ENCODE measurements at places on chromosomes 7 and 10.

GRCh38 chr7:34011696-34012095, 106.4 kb downstream of the BMPER start:
- no peak for DNase-seq

DNA sequence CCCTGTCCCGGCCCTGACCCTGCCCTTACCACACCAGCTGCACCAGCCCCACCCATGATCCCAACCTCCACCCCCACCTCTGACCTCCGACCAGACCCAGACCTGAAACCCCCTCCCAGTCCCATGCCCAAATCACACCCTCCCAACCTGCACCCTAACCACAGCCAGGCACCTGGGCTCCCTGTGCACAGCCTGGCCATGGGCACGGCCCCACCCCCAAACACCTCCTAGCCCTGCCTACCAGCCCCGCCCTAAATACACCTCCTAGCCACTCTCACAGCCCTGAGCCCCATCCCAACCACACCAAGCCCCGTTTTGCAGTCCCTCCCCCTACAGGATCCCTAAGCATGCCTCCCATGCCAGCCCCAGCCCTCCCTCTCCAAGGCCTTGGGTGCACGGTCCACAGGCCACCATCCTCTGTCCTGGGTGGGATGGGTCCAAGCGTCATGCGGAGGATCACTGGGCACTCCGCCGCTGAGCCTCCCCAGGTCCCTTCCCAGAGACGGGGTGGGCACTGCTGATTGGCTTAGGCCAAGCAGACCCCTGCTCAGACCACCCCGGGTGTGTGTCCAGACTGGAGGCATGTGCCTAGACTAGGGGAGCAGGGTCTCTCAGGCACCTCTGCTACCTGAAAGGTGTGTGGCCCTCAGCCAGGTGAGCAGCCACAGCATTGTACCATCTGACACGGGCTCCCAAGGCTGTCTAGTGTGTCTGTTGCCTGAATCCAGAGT, 30.1 kb downstream of the INSIG1 start:
- no peak for DNase-seq

DNA sequence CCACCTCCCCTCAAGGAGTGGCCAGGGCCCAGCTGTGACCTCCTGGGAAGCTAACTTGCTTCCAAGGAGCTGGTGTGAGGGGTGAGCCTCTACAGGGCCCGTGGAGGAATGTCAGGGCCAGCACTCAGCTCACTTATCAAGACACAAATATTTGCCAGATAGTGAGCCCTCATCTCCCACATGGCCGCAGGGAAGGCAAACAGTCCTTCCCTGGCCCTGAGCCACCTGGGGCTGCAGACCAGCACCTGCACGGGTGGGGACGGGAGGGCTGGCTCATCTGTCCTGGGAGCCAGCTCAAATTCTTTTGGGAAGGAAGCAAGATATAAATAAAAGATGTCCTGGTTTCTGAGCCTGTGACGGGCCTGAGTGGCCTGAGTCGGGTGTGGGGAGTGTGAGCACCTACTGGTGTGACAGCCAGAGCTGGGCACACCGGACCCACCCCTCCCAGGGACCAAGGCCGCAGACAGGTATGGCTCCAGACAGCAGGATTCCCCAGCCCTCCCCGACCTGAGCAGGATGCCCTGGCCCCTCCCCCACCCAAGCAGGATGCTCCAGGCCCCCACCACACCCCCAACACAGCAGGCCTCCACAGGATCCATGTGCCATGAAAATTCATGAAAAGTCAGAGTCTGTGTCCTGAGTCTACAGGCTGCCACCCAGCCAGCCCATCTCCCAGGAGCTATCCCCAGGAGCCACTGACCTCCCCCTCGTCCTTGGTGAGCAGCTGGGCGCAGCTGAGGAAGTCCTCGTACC, 148.0 kb downstream of the MAPK8 start:
- DNase-seq: no peak

DNA sequence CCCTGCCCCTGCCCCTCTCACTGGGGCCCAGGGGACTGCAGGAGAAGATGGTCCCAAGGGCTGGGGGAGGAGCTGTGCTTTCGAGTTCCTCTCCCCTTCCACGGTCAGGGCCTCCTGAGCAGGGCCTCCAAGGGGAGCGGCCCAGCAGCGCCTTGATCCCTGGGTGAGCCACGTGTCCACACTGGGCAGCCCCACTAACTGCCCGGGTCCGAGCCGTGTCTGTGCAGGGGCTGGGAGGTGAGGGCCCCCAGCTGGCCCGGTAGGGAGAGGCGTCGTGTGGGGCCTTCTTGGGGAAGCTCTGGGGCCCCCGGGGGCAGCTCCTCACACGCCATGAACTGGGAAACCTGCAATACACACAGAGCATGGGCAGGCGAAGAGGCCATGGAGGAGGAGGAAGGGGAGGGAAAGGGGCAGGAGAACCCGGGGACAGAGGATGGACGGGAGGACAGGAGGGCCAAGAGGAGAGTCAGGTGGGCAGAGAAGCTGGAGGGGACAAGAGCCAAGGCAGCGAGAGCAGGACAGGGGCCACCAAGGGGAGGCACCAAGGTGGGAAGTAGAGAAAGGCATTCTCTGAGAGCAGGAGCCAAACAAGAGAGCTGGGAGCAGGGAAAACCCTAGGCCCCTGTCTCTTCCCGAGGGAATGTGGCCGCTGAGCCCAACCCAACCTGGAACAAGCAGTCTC, 32.8 kb downstream of the KCNH2 start:
- no peak for DNase-seq

- peak; percentile 88 for DNase-seq
Observed at GRCh38 chr10:97648562-97649404, 8.3 kb downstream of the PI4K2A start.

DNA sequence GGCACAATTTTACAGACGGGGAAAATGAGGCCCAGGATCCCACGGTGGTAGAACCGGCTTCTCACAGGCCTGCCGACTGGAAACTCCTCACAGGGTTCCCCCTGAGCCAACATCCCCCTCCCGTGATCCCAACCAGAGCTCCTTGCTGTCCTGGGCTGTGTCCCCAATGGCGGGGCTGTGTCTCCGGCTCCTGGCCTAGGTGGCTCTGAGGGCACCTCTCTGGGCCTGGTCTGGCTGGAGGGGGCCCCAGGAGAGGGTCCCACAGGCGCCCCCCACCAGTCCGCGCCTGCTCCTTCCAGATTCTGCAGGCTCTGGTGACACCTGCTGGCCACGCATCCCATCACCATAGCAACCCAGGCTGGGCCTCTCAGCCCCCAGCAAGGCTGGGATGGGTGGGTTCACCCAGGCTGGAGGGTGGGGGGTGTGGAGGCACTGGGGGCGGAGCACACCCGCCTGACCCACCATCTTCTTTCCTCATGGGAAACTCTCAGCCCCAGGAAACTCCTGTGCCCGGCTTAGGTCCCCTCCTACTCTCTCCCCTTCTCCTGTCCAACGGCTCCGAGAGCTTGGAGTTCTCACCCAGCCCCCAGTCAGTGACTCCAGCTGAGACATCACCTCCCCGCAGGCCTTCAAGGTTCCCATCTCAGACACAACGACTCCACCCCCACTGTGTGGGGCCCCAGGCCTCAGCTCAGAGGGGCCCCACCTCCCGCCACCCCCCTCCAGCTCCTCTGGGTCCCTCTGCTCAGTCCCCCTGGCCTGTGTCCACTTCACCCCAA, 27.1 kb upstream of the TNRC18 start:
- no peak for DNase-seq

GRCh38 chr7:36615852-36616540, 108.3 kb downstream of the AOAH start:
- no peak for DNase-seq

GRCh38 chr7:24609570-24609969, 36.3 kb downstream of the PALS2 start:
- no peak for DNase-seq

DNA sequence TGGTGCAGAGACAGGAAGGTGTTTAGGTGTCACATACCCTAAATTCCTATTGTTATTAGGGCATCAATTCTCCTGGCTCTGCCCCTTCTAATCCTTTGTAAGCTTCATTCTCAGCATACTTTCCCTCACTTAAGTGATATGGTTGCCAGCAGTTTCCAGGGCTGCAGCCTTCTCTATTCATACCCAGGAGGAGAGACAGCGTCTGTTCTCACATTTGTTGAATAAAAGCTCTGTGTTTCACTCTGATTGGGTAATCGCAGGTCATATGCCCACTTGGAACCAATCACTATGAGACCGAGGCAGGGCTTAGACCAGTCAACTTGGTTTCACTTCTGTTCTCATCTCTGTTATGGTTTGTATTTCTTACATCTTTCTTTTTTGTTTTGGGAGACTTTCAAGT, 109.6 kb upstream of the MTPN start:
- DNase-seq: peak; percentile 76

DNA sequence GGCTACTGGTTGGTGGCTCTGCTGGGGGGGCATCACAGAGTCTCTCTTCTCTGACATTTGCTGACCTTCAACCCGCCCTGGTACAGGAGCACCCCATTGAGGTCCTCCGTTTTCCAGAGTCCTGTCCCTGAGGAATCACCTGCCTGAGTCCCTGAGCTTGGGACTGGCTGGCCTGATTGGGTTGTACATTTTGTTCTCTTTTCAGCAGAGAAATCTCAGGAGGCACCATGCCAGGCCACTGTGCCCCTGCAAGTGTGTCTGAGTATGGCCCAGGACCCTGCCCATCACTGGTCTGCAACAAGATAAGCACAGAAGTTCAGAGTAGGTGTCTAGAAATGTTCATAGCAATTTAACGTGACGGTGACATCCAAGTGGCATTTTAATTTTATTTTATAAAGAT, 131.2 kb downstream of the CUX1 start:
- no peak for DNase-seq

DNA sequence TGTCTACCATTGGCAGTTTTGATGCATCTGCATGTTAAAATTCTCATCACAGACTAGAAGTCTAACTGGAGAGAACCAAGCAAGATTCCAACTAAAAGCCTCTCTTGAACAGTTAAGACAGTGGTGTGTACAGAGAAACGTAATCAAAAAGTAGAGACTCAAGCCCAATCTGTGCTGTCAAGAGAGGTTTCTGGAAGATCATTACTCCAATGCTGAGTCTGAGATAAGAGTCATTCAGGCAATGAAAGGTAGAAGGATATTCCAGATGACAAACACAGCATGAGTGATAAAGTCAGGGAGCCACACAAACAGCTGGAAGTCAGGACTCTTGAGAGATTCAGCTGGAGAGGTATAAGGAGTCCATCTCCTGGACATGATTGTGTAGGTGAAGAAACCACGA, 48.7 kb downstream of the IQUB start:
- DNase-seq: no peak

- no peak for DNase-seq
Observed at GRCh38 chr10:79336739-79337138, 10.5 kb upstream of the PPIF start.

- no peak for DNase-seq
Observed at GRCh38 chr10:45424668-45425404, 50.8 kb downstream of the ALOX5 start.

GRCh38 chr7:90411510-90411909, 8.2 kb downstream of the CLDN12 start:
- peak; percentile 87 for DNase-seq

- DNase-seq: no peak
Observed at GRCh38 chr10:89954787-89955566, 253.6 kb downstream of the KIF20B start.

- DNase-seq: no peak
Observed at GRCh38 chr7:96949766-96950165, 55.6 kb upstream of the DLX6 start.

DNA sequence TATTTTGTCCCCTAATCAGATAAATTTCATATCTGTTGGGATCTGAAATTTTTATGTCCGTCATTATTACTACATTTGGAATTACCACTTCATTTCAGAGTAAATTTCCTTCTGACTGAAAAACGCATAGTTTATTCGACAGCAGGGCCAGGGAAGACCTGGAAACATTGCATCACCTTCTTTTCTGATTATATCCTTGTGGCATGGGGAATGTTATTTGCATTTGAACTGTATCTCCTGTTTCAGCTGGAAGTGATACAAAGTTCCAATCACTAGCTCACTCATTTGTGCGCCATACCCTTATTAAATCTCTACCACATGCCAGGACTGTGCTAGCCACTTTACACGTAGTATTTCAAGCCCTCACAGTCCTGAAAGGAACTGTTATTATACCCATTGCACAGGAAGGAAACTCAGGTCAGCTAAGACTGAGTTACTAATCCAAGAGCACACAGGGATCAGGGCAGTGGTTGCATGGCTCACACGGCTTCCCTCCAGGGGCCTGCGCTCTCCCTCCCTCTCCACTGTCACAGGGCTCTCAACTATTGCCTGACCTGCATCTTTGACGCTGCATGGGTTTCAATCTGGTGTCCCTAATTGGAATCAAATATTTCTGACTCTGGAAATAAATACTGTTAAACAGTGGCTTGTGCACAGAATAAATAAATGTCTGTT, 84.4 kb upstream of the NANOS1 start:
- no peak for DNase-seq

DNA sequence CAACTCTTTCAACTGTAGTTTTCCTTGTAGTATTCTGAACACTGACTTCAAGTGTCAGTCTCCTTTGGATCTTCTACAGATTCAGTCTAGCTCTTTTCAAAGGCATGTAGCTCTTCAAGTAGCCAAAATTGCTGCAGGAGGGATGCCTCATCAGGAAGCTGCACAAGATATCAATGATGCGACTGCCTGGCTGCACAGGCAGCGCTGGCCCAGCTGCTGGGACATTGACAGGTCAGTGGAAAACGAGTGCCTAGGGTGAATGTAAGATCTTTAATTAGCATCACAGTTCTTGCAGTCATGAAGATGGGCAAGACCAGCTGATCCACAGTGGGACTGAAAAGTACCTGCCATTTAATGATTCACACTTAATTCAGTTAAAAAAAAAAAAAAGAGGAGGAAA, 167.6 kb downstream of the ANK3 start:
- no peak for DNase-seq

DNA sequence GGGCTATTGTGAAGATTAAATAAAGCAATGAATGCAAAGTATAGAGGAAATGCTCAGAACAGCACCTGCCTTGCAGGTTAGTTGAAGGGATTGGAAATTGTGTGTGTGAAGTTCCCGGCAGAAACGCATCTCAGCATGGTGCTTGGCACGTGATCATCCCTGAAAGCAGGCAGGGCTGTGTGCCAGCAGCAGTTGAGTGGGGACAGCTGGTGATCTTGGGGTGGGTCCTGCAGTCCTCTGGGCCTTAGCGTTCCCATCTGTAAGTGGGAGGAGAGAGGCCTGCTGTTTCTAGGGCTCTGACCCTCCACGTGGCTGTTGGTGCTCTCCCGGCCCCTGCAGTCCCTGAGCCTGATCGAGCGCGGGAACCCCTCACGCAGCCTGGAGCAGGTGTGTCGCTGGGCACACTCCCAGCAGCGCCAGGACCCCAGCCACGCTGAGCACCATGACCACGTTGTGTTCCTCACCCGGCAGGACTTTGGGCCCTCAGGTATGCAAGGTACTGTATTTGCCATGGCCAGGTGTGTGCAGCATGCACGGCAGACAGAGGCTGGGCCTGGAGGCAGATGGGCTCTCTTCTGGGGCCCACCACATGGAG, 55.3 kb downstream of the TBATA start:
- DNase-seq: no peak
